ENCODE measurements at places on chromosomes 11 and 22.

DNA sequence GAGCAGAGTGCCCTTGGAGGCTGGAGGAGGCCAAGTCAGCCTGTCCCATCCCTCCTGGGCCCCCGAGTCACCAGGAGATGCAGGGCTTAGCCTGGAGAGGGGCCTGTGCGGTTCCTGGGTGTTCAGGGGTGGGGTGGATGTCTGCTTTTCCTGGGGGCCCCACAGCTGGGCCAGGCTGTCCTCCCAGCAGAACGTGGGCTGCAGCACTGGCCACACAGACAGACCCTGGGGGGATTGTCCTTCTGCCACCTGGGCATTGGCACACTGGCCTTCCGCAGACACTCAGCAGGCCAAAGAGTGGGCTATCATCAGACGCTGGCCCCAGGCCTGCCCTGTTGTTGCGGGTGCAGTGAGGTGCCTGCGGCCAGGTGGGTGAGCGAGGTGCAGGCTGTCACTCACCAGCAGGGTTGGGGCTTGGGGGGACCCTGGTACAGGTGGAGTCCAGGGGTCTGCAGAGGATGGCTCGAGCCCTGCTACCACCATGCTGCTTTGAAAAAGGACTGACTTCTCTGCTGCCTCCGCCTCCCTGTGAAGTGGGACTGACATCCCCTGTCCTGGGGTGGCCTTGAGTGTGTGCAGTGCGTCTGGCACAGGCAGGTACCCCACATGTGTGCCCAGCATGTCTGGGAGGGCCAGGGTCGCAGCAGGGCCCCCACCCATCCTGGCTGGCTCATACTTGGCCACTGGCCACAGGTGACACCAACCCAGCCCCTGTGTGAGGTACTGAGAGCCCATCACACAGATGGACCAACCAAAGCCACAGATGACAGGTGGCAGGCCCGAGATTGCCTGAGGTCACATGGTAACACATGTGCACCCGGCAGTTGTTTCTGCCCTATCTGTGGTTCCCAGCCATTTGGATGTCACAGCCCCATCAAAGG, 39.0 kb upstream of the KCNQ1OT1 start:
- no peak for DNase-seq

DNA sequence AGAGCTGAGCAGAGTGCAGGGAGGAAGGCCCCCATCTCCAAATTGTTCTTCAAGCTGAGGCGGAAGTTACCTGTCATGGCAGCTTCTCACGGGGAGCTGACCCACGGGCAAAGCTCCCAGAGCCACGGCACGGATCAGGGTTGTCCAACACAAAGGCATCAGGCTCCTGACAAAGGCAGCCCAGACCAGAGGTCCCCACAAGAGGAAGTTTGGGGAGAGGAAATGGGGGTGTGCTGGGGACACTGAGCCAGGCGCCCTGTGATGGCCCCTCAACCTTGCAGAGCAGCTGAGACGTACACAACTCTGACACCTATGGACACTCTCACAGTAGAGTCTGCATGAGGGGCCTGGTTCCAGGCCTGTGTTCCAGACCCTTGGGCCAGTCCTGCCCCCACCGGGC, 95.6 kb downstream of the CTTN start:
- no peak for DNase-seq

DNA sequence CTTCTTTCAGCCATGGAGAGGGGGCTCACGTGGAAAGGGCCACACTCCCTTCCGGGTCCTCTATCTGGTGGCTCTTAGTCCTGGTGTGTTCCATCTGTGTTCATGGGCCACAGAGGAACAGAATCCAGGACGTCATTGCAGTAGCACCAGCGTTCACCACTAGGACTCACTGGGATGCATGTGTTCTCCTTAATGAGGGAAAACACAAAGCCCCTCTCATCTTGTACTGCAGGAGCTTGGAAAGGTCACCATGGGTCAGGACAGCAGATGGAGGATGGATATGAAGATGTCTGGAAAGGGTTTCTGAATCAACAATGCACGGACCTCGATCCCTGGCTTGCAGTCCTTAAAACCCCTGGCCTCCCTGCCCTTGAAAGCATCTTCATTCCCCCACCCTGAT, 113.8 kb upstream of the THY1 start:
- no peak for DNase-seq

DNA sequence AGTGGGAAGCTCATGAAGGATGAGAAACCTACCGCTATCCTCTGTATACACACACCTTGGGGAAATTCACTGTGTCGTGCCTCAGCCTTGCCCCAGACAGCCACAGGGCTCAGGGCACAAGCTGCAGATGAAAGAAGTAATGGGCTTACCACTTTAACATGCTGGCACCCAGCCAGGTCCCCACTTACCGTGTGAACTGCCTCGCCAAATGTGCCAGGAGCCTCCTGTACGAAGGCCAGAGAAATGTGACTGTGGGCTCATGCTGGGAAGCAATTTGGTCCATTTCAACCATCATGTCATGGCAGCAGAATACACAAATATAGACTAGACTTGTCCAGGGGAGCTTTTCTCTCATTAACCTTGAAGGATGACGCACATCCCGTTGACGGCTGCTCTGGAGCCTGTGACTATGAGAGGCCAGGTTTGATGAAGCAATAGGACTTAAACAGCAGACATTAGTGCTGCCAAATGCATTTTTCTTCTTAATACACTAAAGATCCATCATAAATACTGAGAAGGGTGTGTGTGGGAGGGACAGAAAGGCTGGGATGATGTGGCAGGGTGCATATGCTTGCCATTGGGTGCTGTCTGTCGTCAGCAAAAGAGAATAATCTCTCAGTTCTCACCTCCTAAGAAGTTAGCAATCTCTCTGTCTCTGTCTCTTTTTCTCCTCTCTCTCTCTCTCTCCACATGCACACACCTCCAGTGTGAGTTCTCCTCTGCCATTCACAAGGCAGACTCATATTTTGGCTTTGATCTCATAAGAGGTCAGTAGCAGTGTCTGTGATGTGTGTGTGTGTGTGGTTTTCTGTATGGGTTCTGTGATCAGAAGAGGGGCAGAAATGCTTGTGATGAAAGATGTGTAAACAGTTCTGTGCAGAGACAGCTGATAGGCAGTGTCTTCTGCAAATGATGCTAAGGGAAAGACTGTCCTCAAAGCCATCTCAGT, 142.4 kb downstream of the KIRREL3 start:
- DNase-seq = no peak

DNA sequence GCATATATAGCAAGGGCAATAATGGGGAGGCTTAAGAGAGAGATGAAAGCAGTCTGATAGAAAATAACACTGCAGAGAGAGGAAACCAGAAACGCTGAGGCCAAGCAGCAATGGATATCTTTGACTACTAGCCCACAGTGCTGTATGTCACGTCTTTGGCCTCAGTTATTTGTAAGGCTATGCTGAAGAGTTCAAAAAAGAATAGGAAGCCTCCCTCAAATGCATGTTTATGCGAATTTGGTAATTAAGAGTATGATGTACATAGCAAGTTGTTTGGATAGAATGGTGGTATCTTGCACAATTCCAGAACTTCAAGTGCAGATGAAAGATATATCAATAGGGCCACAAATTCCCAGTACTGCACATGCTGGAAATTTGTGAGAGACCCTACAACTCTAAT, 89.2 kb downstream of the MPPED2 start:
- no peak for DNase-seq

DNA sequence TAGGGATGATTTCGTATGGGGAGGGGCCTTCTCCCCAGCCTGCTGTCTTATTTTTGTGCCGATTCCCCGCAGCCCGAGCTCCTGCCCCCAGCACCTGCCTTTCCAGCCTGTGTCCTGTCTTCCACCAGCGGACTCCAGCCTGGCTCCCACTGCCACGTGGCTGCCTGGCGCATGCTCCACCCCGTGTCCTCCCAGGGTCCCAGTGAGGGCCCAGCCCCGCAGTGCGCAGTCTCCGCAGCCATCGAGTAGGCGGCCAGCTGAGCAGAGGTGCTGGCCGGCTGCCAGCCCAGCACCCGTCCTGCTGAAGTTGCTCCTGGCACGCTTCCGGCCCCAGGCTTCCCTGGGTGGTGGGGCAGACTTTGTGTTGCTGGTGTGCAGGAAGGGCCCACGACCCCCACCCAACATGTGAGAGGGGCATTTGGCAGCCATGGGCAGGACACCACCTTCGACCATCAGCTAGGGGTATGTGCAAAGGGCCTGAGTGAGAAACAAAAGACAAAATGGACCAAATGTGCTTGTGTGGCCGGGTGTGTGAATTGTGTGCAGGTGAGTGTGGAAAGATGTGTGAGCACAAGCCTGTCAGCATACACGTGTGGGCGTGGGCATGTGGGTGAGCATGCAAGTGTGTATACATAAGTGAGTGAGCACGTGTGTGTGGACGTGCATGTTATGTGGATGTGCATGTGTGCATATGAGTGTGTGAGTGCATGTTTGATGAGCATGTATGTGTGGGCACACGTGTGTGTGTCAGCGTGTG, 55.9 kb downstream of the RTN4R start:
- no peak for DNase-seq

GRCh38 chr22:22058633-22059290, 76.2 kb upstream of the TOP3B start:
- DNase-seq = no peak

GRCh38 chr11:118012083-118012669, 26.0 kb downstream of the IL10RA start:
- DNase-seq = no peak

GRCh38 chr11:70112017-70112434, 33.9 kb downstream of the ANO1 start:
- DNase-seq = no peak

GRCh38 chr11:127609025-127609773, 608.6 kb upstream of the KIRREL3 start:
- no peak for DNase-seq

- no peak for DNase-seq
Measured at GRCh38 chr22:44890416-44891292, 119.2 kb downstream of the PHF21B start.

Data from stimulated activated CD4-positive, alpha-beta T cell treated with anti-CD3 and anti-CD28 coated beads, Interleukin-15, amount 100 ng/mL, for 1 hour (primary cell).